ENCODE measurements at places on chromosomes 6 and 20.

GRCh38 chr6:12293235-12293930, 3.2 kb downstream of the EDN1 start:
- DNase-seq = no peak

DNA sequence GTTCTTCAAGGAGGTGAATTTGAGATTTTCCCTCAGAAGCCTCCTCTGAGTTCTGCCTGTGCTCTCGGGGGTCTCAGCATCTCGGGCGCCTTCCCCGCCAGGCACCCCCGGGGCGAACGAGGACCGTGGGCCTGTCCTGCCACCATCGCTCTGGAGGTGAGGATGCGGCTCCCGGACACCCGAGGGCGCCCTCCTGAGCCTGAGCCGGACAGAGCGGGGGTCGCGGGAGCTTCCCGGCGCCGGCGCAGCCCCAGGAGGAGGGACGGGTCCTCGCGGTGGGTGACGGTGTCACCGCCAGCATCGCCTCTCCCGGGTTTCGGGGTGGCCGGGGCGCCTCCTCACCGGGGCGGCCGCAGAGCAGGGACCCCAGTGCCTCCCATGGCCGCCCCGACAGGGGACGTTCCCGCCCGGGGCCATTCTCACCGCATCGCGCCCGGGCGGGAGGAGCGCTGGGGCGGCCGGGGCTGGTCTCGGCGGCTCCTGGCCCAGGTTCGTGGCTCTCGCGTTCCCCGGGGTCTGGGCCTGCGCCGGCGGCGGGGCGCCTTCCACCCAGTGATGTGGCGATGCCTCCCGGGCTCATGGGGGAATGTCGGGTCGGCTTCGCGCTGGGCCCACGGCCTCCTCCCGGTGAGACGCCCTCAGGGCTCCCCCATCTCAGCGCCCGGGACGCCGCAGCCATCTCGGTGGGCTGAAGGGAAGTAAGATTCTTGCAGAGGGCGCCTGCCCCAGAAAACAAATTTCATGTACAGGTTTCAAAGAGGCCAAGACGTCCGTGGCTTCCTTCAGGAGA, 210.5 kb downstream of the ERMARD start:
- peak; percentile 42 for DNase-seq

DNA sequence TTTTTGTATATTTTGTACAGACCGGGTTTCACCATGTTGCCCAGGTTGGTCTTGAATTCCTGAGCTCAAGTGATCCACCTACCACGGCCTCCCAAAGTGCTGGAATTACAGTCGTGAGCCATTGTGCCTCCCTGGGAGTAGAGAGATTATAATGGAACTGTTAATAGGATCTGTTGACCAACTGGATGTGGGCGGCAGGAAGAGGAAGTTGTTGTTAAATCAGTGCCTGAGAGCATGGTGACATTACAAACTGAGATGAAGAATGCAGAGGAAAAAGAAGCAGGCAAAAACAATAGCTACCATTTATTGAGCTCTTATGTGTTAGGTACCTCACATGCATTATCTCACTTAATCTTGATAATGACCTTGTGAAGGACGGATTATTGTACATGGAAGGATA, 9.2 kb upstream of the L3MBTL3 start:
- DNase-seq = no peak

GRCh38 chr6:166836785-166837718, 119.3 kb downstream of the RNASET2 start:
- DNase-seq = no peak

GRCh38 chr6:144657691-144658090, 372.6 kb downstream of the UTRN start:
- no peak for DNase-seq

DNA sequence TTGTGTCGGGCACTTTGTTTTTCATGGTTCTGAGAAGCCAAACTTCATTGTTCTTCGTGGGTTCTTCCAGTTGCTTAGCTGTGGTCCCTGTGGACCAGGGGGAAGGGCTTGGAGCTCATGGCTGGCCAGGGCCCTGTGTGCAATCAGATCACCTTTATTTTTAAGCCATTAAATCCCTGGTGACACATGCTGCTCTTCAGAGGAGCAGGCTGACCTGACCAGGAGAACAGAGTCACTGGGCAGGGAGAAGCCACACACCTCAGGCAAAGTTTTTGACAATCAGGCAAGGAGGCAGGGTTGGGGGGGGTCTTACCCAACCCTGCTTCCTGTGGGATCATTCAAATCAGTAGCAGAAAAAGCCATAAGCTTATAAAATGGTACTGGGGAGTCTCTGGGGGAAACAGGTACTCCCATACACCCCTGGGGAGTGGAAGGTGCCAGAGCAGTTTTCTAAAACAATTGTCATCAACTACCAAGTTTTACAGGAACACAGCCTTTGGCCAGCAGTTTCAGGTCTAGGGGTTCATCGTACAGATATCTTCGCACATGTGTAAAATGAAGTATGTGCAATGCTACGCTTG, 37.0 kb upstream of the PREX1 start:
- no peak for DNase-seq

DNA sequence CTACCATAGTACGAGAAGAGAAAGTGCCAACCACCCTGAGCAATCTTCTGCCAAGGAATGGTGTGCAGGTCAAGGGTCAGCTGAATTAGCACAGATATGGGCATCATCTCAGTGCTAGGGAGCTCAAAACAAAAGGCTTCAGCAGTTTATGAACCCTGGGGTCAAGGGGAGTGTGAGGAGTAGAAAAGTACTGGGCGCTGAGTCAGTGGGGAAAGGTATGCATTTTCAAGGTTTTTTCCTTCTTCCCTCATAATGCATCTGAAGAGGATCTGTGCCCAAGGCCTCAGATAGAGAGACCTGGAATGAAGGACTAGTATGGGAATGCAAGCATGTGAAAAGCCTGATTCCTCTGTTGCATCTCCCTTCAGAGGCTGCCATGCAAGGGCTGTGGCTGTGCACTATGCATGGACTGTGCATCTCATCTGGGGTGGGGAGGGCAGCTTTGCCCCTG, 81.7 kb downstream of the PERP start:
- no peak for DNase-seq

GRCh38 chr20:24451428-24451827, 18.0 kb upstream of the SYNDIG1 start:
- DNase-seq = no peak

- no peak for DNase-seq
Observed at GRCh38 chr20:64030371-64031134, 5.4 kb upstream of the C20orf204 start.

DNA sequence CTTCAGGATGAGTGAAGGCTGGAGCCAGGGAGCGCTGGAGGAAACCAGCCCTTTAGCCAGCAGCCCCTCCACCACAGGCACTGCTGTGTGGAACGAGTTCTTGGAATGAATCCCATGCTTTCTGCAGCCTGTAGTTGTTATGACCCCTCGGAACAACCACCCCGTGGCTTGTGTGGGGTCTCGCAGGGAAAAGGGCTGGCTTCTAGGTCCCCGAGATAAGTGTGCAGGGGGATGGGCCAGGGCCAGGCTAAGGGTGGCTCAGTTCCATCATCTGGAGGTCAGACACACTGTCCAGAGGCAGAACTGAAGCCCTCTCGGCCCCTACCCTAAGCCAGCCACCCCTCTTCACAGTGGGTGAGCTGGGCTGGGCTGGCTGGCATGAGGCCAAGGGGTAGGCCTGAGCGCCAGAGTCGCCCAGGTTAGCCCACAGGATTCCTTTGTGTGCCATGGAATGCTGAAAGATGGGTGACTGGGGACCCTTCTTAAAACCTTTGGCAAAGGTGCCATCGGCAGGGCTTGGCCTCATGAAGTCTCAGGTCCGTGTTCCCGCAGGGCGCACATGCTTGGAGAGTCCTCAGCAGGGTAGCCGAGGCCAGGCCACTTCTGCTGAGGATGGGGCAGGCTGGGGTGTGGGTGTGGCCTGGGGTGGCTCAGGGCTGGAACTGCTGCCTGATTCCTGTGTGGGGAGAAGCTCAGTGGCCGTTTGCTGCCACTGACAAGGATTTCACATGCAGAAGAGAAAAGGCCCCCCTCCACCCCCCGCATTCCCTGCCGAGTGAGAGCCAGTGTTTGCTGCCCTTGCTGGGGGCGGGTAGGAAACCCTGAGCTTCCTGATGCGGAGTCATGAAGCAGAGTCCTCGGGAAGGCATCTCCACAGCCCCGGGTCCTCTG, 24.6 kb downstream of the SPATA2 start:
- peak; percentile 31 for DNase-seq

- no peak for DNase-seq
Observed at GRCh38 chr20:13831476-13831875, 46.6 kb downstream of the NDUFAF5 start.

GRCh38 chr6:43171707-43172103, 636 bp downstream of the SRF start:
- DNase-seq = no peak

GRCh38 chr6:74357321-74357720, 661.3 kb downstream of the CD109 start:
- no peak for DNase-seq

- DNase-seq = peak; percentile 99
Observed at GRCh38 chr6:22062807-22063408, 233.9 kb downstream of the PRL start.

DNA sequence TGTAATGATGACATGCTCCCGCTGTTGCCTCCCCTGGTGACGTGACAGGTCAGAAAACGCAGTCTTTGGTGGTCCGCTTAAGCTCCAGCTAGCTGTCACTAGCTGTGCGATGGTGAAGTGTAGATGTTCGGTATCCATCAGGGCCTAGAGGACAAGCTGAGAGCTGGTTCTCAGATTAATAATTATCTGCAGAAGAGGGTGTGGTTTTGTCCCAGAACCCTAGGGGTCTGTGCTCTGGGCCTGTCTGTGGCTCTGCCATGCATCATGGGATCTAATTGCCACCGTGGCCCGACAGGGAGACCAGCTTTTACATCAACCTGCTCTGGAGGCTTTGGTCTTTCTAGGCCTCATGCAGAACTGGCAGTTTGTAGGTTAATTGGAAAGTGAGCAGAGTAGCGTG, 34.1 kb downstream of the ERMARD start:
- no peak for DNase-seq

- peak; percentile 91 for DNase-seq
Observed at GRCh38 chr20:8757146-8757545, 311.7 kb upstream of the PLCB4 start.

- DNase-seq = no peak
Observed at GRCh38 chr20:1072258-1072657, 46.1 kb upstream of the PSMF1 start.

DNA sequence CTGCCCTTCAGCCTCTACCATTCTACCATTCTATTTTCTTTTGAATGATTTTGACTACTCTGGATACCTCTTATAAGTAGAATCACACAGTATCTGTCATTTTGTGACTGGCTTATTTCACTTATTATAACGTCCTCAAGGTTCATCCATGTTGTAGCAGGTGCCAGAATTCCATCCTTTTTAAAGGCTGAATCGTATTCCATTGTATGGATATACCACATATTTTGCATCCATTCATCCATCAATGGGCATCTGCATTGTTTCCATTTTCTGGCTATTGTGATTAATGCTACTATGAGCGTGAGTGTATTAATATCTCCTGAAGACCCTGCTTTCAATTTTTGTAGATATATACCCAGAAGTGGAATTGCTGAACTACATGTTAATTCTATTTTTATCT, 105.5 kb downstream of the SYNE1 start:
- no peak for DNase-seq

GRCh38 chr6:159988983-159989454, 20.1 kb downstream of the IGF2R start:
- no peak for DNase-seq

DNA sequence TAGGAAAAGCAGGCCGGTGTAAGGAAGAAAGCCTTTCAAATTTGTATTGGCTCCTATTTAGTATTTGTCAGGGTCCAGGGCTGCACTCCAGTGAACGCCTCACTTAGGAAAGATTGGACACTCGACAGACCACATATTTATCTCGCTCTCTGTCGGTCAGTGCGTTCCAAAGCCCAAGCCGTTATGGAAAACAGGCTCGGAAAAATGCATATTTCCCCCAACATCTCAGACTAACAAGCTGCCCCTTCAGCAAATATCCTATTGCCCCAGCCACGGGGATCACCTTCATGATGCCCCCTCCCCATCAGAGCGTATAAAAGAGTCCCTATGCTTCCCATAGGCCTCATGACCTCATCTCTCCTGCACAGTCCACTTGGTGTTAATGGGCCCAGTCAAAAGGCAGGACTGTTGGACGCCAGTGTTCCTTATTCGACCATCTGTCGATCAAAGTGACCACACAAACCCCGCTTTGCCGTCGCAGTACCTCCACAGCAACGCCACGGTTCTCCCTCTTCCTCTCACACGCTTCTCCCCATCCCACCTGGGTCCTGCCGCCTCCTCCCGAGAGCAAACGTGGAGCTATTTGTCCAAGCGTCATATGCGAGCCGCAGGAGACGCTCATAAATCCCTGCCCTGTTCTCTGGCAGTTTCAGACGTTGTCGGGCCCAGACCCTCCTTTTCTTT, 63.3 kb downstream of the NPEPL1 start:
- DNase-seq = no peak

DNA sequence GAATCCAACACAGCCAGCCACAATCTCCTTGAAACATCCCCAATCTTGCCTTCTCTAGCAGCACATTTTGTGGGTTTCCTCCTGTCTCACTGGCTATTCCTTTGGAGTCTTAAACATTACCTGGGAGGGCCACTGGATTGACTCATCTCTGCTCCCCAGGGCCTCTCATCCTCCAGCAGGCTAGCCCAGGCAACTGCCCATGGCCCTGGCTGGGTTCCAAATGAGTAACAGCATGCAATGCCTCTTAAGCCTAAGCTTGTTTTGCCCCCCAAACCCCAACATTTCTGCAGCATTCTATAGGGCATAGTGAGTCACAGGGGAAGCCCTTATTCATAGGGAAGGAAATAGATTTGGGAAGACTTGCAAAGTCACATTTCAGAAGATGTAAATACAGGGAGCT, 204.9 kb downstream of the FOXA2 start:
- DNase-seq = peak; percentile 38

GRCh38 chr20:53708129-53708968, 114.7 kb upstream of the ZNF217 start:
- no peak for DNase-seq

GRCh38 chr6:46331461-46331860, 159.8 kb downstream of the RCAN2 start:
- DNase-seq = no peak

DNA sequence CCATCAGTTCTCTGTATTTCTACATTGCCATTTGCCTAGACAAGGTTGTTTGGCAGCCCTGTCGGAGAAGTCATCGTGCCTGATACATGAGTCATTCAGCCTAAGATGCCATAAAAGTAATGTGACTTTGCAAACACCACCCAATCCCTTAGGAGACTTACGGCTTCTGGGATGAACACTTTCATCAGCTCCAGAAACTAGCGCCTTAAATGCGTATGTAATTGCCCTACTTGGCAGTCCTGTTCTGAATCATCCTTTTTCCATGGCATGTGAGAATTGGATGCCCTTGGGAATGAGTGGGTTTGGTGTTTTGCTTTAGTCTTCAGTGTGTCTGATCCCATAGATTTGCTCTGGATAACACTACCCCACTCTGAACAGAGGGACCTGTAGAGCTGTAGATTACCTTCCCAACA, 158.5 kb downstream of the SASH1 start:
- DNase-seq = no peak

DNA sequence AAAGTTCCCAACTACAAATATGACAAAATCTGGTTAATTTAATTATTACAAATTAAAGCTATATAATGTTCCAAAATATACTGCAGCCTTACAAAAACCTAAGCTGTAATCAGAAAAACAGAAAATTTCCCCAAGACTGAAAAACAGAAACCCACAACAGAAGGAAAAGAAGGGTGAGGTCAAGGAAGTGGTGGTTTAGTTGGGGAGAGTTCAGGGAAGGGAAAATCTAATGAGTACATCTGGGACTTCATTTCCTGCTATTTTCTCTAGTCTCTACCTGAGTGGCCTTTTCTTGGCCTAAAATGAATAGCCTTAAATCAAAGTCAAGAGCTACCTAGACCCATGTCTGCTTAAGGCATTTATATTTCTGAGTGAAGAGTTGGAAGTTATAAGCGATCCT, 66.2 kb upstream of the BEND6 start:
- no peak for DNase-seq
